GM12864 (cell line): ENCODE measurements at places on chromosomes 3 and 15.

DNA sequence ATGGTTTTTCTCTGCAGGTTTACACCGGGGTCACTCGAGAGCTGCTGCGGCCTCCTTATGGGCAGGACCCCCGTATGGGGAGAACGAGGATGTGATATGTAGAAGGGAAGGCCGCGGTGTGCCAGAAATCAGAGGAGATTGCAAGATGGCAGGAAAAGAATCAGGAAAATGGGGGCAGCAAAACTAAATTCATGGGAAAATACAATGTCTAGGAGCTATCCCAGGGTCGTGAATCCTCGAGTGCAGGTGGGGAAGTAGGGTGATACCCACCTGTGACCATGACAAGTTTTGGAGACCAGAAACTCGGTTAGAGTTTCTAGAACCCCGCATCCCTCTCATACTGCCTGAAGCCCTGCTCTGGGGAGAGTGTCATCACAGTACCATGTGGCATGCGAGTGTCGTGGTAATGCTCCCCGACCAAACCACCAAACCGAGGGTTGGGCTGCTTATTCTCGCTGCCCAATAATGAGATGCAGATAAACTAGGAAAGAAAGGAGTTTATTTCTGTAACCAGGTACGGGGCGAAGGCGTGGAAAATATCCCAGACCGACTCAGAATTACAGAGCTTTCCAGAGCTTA, 781 bp downstream of the TRNT1 start:
- DNase-seq: no peak

GRCh38 chr15:78075490-78076230, 1.9 kb downstream of the TBC1D2B start:
- DNase-seq: no peak

DNA sequence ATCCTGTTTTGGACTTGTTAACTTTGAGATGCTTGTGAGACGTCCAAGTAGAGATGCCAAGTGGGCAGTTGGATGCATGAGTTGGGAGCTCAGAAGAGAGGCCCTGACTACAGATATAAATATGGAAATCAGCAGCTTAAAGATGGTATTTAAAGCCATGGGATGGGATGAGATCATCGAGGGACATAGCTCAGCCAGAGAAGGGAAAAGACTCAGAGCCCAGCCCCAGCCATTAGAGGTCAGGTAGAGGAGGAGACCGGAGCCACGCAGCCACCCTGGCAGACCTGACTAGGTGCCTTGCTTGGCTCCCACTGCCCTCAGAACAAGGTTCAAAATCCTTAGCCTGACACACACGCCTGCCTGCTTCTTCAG, 31.1 kb downstream of the ATP2B2 start:
- no peak for DNase-seq

GRCh38 chr15:53862386-53862785, 102.9 kb upstream of the WDR72 start:
- no peak for DNase-seq

DNA sequence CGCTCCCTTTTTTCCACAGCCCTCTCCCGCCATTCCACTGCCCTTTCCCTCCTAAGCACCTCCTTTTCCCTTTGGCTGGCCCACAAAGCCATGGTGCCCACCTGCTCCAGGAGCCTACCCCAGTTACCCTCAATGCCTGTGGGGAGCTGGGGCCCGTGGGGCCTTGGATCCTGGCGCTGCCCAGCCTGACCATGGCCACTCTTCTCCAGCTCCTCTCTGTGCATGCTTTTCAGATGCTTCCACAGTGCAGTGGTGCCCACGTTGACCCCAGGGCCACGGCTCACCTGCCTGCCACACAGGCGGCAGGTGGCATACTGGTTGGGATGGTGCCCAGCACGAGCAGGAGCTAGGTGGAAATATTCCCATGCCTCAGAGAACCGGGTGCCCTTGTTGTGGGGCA, 1.5 kb downstream of the ZBED2 start:
- no peak for DNase-seq

DNA sequence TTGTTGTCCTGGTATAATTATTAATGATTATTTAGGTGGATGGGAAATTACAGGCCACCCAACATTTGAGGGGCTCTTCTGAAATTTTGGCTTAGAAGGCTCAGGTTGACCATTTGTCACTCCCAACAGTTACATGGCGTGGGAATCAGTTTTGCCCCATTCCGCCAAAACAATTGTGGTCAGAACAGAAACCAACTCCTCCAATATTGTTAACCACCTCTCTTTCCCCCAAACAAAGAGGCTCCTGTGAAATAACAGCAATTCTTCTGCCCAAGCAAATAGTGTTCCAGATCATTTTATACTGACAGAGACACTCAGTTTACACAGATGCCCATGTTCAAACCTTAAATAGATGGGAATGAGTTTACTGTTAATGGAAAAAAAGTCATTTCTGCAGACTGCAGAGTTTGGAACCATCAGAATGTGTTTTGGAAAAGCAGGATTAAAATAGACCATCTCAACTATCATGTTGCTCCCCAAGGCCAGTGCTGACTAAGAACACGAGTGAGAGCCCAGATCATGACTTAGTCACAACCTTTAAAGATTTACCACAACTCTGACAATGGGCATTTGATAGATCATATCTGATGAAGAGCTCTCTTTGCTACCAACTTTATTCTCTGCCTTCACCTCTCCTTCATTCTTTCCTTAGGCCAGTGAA, 102.1 kb downstream of the DUT start:
- DNase-seq: no peak

DNA sequence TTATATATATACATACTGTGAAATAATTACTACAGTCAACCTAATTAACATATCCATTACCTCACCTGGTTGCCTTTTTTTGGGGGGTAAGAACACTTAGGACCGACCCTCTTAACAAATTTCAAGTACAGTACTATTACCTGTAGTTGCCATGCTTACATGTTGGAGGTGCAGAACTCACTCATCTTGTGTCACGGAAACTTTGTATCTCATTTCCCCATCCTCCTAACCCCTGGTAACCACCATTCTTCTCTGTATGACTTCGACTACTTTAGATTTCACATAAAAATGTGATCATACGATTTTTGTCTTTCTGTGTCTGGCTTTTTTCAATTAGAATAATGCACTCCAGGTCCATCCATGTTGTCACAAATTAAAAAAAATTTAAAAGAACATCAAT, 55.5 kb upstream of the MELTF start:
- DNase-seq: no peak

DNA sequence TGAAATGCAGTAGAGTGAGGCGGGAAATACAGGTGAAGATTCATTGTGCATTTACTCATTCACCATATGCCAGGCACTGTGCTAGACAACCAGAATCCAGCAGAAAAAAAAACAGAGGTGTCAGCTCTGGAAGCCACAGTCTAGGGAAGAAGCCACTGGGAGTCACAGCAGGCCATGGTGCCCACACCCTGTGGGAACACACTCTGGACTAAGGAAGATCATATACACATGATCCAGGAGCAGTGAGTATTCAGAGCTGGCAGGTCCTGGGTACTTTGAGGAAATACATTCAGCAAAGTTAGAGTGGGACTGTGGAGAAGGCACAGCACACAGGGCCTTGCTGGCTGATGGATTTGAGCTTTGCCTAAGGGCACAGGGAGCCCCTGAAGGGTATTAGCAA, 14.8 kb downstream of the FAM240A start:
- DNase-seq: no peak

GRCh38 chr15:56459096-56459495, 5.8 kb downstream of the MNS1 start:
- DNase-seq: no peak

DNA sequence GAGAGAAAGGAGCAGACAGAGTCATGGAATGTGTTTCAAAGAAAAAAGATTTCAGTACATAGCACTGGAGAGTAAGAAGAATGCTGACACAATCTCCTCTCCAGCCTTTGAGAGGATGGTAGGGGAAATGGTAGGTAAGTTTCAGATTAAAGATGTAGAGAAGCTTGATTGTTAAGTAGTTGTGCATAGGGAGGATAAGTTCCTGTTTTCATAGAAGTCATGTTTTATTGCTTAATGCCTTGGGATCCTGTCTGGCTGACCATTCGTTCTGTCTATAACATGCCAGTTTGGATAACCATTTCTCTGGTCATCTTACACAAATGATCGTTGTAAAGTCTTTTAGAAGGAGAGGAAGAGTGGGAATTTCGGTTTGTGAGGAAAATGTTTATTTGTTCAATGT, 95.7 kb upstream of the IGSF10 start:
- no peak for DNase-seq

DNA sequence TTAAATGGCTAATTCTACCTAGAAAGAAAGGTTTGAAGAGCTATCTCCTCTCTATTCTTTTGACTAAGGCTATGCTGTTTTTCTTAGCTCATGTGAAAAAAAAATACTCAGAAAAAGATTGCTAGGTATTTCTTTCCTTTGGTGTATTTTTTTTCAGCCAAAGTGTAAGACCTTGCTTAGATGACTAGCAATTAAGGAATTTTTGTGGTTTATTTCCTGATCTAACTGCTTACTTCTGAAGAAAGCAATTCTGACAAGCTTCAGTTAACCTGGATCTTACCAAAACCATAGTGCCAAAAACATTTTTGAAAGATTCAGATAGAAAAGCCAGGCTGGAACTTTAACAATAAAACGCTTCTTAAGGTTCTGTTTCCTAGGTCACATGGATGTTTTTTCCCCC, 315.6 kb downstream of the SOX2 start:
- no peak for DNase-seq

DNA sequence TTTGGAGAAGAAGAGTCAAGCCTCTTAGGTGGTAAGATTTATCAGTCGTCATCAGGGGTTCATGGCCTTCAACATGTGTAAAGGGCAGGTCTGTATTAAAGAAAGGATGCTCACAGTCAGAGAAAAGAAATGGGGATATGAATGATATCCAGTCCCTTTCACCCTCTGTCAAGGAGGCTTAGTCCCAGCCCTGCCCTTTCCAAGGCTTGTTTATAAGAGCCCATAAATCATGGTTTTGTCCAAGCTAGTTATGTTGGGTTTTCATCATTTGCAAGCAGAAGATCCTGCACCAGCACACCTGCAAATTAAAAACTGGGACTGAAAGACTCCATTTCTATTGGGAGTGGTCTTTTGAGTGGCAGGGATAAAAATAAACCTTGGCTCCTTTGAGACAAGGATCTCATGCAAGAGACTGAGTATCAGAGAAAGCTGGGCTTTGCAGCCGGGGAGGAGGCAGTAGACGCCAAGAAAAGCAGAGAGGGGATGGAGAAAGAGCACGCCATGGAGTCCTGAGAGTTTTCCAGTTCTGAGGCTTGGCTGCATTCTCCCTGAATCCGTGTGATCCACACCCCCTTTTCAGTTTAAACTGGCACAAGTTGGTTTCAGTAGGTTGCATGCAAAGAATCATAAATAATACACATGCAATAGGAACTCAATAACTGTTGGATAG, 12.6 kb upstream of the PDIA5 start:
- DNase-seq: no peak

DNA sequence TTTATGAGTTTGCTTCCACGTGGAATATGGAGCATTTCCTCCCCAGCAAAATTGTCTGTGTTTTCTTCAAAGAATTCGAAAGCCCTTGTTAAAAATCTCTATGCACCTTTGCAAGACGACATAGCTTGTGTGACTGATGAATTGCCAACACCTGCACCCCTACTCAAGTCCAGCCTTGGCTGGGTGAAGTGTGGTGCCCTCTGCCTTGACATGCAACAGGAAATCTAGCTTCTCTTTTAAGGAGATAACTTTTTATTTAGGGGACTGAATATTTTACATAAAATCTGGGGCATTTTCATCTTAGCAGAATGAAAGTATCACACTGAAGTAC, 647 bp downstream of the HMG20A start:
- no peak for DNase-seq

DNA sequence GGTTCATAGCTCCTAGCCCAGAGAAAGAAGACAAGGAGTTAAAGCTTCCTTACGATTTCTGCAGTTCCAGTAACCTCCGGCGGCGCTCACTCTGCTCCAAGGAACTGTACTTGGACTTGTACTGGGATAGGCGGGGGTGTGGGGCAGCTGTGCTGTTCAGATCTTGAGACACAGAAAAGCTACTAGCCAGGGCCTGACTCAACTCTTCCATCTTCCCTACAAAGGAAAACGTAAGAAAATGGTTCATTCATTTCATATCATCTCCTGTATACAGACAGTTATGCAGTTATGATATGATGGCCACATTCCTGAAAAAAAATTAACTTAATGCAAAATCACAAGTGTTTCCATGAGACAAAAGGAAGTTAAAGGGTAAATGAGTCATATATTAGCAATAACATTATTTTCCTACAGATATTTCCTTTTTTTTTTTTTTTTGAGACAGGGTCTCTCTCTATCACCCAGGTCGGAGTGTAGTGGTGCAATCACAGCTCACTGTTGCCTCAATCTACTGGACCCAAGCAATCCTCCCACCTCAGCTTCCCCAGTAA, 4.6 kb downstream of the SNUPN start:
- no peak for DNase-seq

- DNase-seq: no peak
Observed at GRCh38 chr3:71210257-71211007, 373.1 kb downstream of the FOXP1 start.

DNA sequence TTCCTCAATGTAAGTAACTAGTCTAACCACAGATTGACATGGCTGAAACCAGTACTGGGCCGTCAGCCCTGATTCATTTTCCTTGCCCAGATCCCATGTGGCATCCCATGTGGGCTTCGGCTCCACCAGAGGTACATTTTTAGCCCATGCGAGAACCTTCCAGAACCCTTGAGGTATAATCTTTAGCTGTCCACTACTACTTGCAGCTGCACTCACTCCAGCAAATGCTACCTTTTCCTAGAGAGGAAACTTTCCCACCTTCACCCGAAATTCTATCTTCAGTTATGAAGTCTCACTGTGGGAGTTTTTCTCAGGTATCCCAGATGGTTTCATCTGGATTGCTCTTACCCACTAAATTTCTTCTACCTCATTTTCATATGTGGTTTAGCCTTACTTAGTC, 907.2 kb downstream of the ROBO1 start:
- DNase-seq: no peak

DNA sequence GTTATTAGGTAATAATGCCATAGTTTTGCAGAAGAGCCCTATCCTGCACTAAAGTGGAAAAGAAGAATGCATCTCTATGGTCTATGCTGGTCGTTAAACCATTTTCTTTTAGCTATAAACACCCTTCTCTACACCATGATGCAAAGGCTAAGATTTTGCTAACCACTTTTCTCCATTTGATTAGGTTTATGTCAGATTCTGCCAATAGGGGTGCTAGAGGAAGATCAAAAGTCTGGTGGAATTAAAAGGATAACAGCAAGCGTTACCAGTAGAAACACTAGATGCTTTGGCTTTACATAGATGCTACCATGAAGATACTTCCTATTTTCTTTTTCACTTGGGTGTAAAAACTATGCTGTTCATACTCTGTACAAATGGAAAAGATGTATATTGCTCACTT, 669.8 kb upstream of the ARPP21 start:
- no peak for DNase-seq

DNA sequence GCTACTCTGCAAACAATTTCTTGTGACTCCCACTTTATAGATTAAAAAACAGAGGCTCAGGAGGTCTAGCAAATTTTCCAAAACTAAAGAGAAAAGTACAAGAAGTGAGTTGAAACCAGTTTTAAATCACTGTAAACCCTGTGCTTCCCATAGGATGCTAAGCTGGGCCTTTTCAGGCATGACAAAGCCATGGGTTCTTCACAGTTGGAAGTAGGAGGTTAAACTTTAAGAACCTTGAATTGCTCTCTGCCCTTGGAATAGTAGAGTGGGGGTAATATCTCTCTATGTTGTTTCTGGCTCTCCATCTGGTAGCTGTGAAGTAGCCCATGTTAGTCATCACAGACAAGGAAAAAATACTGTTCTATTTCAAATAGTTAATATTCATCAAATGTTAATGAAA, 193.6 kb upstream of the SATB1 start:
- DNase-seq: no peak
